Right hindlimb (tissue), 1 donor: ENCODE measurements at places on chromosomes 1 and 21.

DNA sequence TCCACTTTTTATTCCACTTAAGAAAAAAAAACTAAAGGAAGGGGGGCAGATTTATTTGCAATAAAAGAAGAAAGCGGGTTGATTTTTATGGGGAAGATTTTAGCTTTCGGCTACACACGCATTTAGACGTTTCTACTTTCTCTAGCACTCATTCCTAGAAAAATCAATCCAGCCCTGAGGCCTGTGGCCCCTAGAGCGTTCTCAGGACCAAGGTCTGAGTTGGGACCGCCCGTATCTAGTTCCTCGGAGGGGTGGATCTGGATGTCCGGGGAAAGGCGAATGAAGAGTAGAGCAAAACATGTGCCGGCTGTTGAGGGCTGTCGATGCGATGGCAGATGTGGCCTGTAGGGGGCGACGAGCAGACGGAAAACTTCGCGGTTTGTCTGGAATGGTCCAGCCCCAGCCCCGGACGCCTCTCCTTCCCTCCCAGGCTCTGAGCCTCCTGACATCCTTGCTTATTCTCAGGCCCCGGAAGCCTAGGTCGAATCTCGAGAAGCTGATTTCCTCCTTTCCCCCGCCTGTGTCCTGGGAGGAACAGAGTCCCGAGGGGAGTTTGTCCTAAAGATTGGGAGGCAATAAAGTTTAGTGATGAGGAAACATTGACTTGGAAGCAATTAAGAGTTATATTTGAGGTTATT is 5.2 kb downstream of the FOXD3 start:
- DNase-seq: peak; percentile 84

DNA sequence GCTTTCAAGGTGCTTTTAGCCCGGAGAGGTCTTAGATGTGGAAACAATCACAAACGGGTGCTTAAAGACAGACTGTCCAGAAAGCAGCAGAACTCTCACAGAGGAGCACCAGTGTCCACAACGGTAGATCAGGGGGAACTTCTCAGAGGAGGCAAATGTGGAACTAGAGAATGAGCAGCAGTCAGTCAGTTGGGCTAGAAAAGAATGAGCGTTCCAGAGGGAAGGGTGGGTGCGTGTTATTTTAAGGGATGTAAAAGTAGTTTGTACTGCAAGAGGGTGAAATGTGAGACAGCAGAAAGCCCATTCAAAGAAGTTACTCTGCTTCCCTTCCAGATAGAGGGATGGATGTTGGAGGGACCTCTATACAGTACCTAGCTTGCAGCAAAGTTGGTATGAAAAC is 30.9 kb downstream of the RGS5 start:
- DNase-seq: no peak

GRCh38 chr1:86778569-86779239 is 74.3 kb downstream of the SH3GLB1 start:
- no peak for DNase-seq

- DNase-seq: peak; percentile 73
Observed at GRCh38 chr1:54474310-54475251, 68.4 kb upstream of the SSBP3 start.

- DNase-seq: no peak
Observed at GRCh38 chr1:47687631-47688460, 250.0 kb downstream of the FOXD2 start.

- DNase-seq: no peak
Observed at GRCh38 chr1:2014741-2015735, 4.1 kb upstream of the GABRD start.

DNA sequence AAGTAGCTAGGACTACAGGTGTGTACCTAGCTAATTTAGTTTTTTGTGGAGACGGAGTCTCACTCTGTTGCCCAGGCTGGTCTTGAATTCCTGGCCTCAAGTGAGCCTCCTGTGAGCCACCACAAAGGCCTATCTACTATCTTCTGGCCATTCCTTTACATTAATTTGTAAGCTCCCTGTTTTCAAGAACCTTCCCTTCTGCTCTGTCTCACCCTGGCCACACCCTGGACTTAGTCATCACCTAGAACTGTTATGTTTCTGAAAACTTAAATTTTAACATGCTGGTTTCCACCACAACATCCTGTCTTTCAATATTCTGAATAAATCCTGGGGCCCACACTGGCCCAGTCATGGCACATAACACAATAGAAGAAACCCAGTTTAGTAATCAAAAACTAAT is 4.9 kb upstream of the B4GALT3 start:
- no peak for DNase-seq

DNA sequence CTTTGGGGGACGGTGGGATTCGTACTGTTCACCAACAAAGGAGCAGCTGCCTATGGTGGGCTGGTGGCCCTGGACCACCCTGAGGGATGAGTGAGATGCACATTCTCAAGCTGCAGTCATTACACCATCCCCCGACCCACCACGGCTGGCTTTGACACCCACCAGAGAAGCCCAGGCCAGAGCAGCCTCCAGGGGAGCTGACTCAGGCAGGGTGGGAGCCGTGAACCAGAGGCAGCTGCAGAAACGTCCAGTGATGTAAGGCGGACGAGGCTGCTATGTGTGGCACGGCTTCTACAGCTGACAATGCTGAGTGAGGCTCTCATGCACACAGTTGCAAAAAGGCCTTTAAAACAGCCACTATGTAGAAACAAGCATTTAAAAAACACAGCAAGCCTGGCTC is 40.1 kb downstream of the CHAF1B start:
- DNase-seq: peak; percentile 48

DNA sequence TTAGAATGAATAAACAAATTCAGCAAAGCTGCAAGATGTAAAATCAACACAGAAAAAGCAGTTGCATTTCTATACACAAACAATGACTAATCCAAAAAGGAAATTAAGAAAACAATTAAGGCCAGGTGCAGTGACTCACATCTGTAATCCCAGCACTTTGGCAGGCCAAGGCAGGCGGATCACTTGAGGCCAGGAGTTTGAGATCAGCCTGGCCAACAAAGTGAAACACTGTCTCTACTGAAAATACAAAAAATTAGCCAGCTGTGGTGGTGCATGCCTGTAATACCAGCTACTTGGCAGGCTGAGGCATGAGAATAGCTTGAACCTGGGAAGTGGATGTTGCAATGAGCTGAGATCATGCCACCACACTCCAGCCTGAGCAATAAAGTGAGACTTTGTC is 22.3 kb downstream of the THEM4 start:
- DNase-seq: no peak

DNA sequence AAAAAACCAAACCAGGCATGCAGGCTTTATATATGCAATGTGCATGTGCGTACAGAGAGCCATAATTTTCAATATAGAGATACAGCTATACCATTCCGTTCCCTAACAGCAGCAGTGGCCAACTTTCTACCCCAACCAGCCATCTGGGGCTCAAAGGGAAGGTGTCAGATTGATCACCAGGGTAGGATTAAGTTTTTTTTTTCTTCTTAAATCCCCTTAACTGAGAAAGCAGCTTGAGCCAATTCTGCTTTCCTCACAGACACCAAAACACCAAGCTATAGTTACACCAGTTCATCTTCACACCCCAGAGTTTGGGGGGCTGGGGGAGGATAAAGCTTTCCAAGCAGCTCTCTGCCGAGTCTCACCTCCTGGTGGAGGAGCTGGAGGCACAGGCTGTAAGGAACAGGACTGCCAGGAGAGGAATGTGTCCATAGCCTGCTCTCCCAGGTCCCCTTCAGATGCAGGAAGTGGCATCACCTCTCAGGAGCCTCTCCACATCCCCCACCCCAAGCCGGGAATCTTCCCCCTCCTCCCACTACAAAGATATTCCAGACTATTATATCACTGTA is 87.9 kb downstream of the SSBP3 start:
- no peak for DNase-seq

GRCh38 chr1:2174348-2175054 is 20.1 kb downstream of the FAAP20 start:
- DNase-seq: peak; percentile 83

- DNase-seq: no peak
Observed at GRCh38 chr1:187921426-187921825, 1092.7 kb downstream of the PLA2G4A start.

GRCh38 chr1:39788758-39789570 is at the start of gene BMP8B:
Gene BMP8B (minus strand): TSS chr1:39788865. CDS start chr1:39788485, 380 bp downstream.
- DNase-seq: peak; percentile 52

GRCh38 chr1:231853588-231854207 is 227.1 kb downstream of the DISC1 start:
- DNase-seq: no peak

DNA sequence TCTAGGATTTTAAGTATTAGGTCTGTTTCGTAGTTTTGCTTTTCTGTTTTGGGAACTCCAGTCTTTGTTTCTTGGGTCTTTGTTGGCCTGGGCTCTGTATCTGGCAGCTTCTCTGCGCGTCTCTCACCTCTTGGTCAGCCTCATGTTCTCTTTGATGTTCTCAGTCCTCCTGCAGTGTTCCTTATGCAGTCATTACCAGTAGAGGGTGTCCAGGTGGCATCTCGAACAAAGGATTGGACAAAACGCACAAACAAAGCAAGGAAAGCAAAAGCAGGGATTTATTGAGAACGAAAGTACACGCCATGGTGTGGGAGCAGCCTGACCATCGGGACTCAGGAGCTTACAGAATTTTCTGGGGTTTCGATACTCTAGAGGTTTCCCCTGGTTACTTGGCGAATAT is 133.7 kb upstream of the COL6A1 start:
- DNase-seq: no peak

- DNase-seq: no peak
Observed at GRCh38 chr1:78275906-78276685, 214.7 kb upstream of the PTGFR start.

DNA sequence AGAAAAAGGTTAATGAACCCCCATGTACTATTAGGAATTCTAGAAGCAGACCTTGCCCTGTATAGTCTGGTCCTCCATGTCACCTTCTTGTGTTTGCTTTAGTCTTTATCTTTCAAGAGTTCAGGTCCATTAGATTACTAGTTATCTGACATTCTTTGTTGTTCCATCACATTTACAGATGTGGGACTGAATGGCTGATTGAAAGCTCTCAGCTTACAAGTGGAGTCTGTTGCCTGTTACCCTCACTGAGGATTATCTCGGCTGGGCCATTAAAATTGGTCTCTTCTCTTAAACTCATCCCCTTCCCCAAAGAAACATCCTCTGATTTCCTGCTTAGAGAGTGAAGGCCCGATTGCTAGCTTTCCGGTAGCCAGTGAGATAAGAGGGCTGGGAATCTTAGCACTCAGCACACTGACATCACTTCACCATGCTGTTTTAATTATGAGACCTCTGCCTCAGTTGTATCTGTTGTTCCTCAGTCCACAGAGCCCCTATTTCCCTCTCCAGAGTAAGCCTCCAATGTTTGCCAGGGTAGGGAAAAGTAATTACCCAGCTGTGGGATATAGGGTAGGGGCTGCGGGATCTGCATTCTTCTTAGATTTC is 76.8 kb downstream of the LPGAT1 start:
- DNase-seq: no peak

DNA sequence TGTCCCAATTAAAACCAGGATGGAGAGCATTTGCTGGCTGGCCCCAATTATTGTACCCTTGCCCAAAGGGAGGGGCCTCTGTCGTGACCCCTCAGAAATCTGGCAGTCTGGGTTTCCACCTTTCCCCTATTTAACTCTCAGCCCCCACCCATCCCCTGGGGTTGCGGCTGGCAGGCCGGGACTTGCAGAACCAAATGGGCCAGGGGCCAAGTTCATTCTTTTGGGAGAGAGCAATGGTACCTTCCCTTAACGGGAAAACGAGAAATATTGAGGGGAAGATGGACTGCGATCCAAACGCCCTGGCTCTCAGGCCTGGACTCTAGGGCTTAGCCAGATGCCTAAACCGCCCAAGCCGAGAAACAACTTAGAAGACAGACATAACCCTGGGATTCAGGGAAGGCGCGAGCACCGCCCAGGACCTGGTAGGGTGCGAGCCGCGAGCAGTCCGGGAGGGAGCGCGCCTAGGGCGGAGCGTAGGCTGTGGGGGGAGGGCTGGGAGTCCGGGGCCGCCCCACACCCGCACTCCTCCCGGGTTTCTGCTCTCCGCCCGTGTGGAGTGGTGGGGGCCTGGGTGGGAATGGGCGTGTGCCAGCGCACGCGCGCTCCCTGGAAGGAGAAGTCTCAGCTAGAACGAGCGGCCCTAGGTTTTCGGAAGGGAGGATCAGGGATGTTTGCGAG is at the start of gene SLC27A3:
SLC27A3 (plus strand) TSS at position 628 of the 678 bp plus-strand sequence. CDS start 91 bp downstream, outside the sequence.
- DNase-seq: peak; percentile 92

DNA sequence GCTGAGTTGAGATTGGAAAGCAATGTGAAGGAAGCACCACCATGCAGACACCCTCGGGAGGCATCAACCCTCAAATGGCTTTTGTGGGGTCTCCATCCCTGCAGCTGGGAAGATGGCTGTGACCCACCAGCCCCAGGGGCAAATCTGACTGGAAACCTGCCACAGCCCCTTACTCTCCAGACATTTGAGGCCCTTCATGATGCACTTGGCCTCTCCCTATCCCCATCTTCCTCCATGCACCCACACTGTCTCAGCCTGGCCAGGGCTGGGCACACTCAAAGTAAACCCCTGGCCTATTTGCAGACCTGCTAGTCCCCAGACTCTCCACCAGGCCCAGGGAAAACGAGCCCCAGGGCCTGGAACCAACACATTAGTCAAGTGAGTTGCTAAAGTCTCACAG is 205.2 kb downstream of the MATN1 start:
- no peak for DNase-seq

- DNase-seq: no peak
Observed at GRCh38 chr1:51445351-51446090, 73.5 kb downstream of the EPS15 start.

DNA sequence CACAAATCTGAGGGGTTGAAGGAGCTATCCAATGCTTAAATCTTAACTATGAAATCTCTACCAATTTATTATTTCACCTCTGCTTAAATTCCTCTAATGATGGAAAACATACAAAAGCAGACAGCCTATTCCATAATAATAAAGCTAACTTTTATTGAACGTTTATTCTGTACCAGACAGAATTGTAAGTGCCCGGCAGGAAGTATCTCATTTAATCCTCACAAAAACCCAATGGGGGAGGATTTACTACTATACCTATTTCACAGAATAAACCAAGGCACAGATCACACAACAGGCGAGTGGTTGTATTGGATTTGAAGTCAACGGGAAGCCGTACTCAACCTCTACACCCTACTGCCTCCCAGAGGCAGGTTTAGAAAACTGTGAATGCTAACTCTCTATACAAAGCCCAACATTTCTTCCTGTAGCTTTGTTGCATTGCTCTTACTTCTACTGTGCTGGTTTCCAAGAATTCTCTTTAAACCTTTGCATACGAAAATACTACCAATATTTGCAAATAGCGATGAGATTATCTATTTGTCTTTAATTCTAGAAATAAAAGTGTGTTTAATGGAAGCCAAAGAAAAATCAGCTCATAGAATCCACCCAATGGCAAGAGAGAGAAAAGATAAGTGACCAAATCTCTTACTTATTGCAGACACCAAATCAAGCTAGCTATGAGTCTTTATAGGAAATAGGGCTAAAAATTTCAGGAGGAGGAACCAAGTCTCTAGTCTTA is 33.5 kb upstream of the C1orf53 start:
- DNase-seq: no peak
